ENCODE measurements at places on chromosomes 16 and 17. TPM values are rescaled to one million over a fixed set of nuclear protein-coding genes. Genes with fewer than 3 reads are reported as not detected.

GRCh38 chr17:53570731-53571130, 252.0 kb upstream of the KIF2B start:
- DNase-seq, result no peak

- no peak for DNase-seq
Measured at GRCh38 chr16:4676831-4677230, 16.5 kb upstream of the NUDT16L1 start.

- no peak for DNase-seq
Measured at GRCh38 chr17:64786337-64786736, 124.2 kb upstream of the SMURF2 start.

DNA sequence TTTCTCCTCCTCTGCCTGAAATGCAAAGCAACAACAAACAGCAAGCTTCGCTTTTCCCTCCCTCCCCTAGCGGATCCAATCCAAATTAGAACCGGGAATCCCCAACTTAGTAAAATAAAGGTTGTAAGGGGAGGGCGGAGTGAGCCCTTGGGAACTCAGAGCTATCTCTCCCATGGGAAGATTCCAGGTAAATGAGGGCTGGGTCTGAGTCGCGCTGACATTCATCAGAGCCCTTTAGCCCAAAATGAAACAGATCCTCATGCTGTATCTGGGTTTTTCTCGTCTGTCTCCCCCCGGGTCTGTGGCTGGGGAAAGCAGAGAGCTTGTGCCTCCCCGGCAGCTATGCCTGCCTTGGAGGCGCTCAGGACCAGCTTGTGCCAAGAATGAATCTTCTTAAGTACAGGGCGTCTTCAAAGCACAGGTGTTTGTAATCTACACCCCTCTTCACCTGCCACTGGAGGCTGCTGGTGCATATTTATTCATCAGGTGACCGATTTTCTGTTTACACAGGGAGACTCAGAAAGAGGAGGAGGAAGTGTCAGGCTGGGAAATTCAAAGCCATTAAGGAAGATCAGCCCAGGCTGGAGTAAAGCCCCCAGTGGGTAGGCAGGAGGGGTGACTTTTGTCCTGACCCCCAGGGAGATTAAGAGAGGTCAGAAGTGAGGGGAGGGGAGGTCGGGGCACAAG, 55.0 kb upstream of the GSE1 start:
- peak; percentile 52 for DNase-seq

DNA sequence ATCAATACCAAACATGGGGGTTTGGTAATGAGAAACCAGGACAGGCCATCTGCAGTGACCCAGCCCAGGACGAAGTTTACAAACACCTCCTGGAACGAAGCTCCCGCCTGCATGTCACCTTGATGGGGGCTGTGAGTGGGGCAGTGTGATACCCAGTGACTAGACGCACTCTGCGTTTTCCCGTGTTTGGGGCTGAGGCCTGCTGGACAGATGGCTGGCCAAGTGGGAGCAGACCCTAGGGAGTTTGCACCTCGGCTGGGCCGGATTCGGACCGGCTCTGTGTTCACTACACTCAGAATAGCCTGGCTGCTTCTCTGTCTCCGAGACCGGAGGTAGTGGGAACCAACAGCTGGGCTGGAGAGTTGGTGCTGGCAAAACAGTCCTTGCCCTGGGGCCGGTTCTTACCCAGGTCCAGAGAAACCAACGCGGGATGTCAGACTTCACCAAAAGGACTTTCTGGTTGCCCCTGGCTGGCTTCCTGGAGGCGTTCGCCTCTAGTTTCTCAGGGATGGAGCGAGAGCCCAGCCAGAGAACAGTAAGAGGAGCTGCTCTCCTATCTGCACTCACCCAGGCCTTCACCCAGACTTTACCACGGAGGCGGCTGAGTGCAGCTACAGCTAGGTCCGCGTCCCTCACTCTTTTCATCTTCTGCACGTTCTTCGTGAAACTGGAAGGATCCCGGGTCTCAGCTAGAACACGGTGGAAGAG, 20.4 kb downstream of the CARHSP1 start:
- no peak for DNase-seq

The SULT1A2 gene
- total RNA-seq, result not detected

GRCh38 chr17:32648450-32648849, 161.7 kb downstream of the CDK5R1 start:
- DNase-seq, result no peak

GRCh38 chr17:48715496-48716399, 6.6 kb downstream of the PRAC1 start:
- DNase-seq, result no peak

GRCh38 chr17:62876673-62877405, 68.7 kb upstream of the MARCHF10 start:
- no peak for DNase-seq

- DNase-seq, result no peak
Measured at GRCh38 chr16:78638371-78638770, 538.9 kb downstream of the WWOX start.

Data from G401 (cell line).